WERI-Rb-1 (cell line): ENCODE measurements at places on chromosomes 4 and X.

GRCh38 chr4:150582873-150583286, 929 bp downstream of the MAB21L2 start:
- DNase-seq, result no peak

- no peak for DNase-seq
These were observed 208.4 kb downstream of the ANTXR2 start for GRCh38 chr4:79864500-79865200.

DNA sequence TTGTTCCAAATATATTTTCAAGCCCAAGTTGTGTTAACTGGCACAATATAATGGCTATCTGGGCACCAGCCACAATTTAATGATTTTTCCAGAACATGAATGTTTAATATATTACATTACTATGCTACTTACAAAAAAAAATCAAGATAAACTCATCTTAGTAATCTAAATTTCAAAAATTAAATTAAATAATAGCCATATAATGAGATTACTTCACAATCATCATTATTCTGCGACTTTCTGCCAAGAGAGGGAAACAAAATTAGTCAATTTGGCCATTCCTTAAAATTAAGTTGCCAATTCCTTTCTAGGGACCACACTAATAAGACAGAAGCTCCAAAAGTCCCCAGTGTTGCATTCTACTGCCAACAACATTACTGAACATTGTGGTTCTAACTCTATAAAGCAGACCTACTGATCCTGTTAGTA, 7.5 kb downstream of the NEK1 start:
- no peak for DNase-seq

DNA sequence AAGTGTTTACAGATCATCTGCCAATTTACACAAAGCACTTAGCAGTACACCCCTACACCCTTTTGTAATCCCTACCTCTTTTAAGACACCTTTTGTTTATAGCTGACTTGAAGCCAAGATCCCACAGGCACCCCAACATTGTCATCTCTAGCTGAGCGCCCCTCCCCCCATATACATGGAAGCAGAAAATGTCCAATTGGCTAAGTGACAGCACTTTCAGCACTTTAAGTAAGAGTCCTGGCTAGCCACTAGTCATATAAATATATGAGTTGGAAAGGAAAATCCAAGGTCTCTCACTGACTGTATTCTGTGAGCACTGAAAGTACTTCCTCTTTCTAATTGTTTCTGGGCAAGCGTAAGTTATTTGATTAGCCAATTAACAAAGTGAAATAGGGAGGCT, 108.2 kb downstream of the NSUN7 start:
- no peak for DNase-seq

DNA sequence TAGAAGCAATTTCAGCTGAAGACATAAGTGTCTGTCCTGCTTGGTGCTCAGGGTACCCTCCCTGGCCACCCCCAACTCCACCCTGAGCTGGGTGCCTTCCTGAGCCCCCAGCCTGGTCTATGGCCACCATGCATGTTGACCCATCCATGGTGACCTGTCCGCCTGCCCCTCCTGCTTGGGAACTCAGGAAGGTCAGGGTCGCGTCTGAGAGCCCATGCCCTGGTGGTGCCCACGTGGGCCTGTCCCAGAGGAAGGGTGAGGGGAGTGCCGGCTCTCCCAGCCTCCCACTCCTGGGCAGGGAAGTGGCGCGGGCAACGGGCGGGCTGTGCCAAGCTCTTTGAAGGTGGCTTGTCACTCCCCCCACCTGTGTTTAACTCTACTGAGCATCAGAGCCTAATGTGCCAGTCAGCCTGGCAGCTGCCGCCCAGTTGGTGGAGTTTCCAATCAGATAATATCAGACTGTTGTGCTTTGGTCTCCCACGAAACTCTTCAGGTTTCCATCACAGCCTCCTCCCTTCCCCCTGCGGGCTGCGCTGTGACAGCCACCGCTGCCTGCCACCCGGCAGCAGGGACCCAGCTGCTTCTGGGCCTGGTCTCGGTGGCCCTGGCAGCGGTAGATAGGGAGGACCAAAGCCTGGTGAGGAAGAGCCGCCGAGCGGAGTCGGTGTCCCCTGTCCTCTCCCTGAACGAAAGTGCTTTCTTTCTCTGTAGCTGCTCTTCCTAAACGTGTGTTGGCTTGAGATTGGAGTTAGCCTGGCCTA, 4.8 kb downstream of the SH3BP2 start:
- peak; percentile 5 for DNase-seq

- DNase-seq, result peak; percentile 11
These were observed at the start of gene TBC1D8B for GRCh38 chrX:106802388-106803275. Gene TBC1D8B, plus strand, starts transcription at chrX:106802673. Its CDS starts 181 bp downstream, at chrX:106802854.

GRCh38 chr4:11529625-11530201, 101.0 kb upstream of the HS3ST1 start:
- no peak for DNase-seq

DNA sequence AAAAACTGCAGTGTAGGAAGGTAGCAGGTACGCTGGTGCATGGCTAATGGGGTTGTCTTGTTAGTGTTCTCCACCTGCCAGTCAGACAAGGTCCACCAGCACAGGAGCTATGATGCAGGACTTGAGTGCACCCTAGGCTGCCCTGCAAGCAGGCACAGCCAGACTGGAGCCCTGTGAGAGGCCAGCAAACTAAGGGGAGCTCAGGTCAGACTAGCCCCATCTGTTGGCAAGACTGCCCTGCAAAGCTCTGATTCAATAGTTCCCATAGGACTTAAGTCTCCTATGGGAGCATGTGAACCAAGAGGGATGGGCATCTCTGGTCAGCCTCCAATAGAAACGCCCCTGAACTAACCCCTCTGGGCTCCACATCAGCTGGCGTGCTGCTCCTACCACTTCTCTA, 1307.3 kb downstream of the C4orf33 start:
- peak; percentile 36 for DNase-seq

DNA sequence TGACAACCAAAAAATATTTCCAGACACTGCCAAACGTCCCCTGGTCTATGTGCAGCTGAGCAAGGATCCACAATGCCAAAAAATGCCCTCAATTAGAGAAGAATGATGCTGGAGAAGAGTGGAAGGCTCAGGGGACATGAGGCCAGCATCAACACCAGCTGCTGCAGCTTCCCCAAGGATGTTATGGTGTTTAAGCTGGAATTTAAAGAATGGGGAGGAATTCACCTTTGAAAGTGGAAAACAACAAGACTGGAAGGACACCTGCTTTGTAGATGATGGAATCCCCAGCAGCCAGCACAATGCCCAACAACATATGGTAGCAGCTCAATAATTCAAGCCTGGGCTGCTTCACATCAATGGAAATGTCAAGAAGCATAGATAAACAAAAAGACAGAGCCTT, 20.3 kb upstream of the SMPX start:
- DNase-seq, result no peak

DNA sequence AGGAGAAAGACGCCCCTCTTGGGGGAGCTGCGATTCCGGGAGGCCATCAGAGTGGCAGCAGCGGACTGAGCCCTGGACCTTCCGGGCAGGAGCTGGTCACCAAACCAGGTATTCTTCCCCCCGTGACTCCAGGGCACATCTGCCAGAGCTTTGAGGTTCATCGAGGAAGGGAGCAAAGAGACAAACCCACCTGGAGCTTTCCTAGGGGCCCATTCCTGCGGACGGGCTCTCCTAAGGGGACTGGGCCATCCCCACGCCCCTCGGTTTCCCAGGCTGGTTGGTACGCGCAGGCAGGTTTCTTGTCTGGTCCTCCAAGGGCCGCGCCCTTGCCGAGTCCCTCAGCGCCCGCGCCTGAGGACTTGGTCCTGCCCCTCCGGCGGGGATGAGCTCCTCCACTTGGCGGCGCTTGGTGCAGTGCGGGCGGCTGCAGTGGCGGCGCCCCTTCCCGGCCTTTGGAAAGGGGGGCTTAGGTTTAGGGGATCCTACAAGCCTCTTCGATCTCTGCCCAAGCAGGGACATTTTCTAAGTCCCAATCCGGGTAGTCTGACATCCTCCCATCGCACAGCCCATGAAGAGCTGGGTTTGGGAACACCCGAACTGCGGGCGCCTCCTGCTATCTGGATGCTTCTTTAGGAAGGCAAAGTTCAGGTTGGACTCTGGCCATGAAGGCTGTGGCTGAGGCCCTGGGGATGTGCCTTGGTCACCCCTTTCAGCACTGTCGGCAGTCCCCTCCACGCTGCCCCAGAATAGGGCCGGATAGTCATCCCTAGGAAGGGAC, 538 bp downstream of the STBD1 start:
- DNase-seq, result peak; percentile 68

GRCh38 chr4:157357887-157358286, 137.4 kb downstream of the GRIA2 start:
- DNase-seq, result no peak

DNA sequence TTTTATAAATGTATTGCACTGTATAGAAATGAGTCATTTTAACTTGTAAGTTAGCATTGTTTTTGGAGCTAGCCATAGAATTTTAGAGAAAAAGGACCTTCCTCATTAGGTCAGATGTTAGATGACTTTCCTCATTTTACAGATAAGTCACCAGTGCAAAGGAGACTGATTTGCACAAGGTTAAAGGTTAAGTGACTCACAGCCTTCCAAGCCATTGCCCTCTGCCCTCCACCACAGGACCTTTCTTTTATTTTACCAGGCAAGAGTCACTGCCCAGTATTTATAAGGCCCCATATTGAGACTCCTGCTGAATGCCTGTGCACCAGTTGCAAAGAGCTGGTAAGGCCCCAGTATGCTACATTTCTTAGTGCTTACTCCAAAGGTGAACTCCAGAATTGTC, 4.2 kb upstream of the ABCG2 start:
- no peak for DNase-seq

GRCh38 chrX:27555514-27555913, 34.6 kb upstream of the DCAF8L2 start:
- DNase-seq, result no peak

- DNase-seq, result peak; percentile 73
These were observed at the start of gene NDUFC1 for GRCh38 chr4:139301821-139302611. Gene NDUFC1, minus strand, starts transcription at chr4:139302477. Its CDS starts 6,679 bp downstream, at chr4:139295798.
